ENCODE measurements at places on chromosomes 6 and 20.

- no peak for DNase-seq
These were observed 6.4 kb downstream of the SERAC1 start for GRCh38 chr6:158161566-158162254.

DNA sequence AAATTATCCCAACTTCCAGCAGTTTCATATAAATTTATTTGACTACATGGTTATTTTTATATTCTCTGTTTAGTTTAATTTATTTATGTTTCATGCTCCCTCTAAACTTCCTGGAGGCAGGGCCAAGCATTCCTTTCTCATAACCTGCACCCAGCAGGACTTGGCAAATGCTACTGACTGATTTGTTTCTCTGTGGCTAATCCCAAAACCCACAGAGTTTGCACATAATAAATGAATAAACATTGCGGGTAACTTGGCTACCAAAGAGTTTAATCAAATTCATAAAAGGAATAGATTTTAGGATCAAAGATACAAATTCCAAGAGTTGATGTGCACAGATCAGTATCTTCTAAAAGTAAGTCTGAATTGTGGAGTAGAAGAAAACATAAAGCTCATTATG is 239.5 kb downstream of the SLC35F1 start:
- no peak for DNase-seq

GRCh38 chr6:161482517-161482858 is 208.6 kb upstream of the AGPAT4 start:
- no peak for DNase-seq

DNA sequence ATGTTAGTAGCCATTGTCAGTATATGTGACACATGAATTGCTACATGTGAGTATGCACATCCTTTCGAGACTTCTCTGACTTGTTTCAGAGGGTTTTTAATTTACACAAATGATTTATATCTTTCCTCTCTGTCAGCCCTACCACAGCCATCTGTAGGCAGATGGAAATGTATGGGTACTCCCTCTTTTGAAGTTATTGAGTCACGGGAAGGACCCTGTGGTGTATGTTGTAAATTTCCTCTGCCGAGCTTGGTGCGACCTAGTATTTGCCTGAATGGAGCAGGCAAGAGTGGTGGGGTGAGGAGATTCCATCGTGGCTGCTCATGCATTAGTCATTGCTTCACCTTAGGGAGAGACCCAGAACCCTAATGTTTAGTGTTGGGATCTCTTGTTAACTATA is 171.9 kb downstream of the JARID2 start:
- no peak for DNase-seq

- DNase-seq = no peak
These were observed 125.8 kb downstream of the LY86 start for GRCh38 chr6:6714118-6714897.

DNA sequence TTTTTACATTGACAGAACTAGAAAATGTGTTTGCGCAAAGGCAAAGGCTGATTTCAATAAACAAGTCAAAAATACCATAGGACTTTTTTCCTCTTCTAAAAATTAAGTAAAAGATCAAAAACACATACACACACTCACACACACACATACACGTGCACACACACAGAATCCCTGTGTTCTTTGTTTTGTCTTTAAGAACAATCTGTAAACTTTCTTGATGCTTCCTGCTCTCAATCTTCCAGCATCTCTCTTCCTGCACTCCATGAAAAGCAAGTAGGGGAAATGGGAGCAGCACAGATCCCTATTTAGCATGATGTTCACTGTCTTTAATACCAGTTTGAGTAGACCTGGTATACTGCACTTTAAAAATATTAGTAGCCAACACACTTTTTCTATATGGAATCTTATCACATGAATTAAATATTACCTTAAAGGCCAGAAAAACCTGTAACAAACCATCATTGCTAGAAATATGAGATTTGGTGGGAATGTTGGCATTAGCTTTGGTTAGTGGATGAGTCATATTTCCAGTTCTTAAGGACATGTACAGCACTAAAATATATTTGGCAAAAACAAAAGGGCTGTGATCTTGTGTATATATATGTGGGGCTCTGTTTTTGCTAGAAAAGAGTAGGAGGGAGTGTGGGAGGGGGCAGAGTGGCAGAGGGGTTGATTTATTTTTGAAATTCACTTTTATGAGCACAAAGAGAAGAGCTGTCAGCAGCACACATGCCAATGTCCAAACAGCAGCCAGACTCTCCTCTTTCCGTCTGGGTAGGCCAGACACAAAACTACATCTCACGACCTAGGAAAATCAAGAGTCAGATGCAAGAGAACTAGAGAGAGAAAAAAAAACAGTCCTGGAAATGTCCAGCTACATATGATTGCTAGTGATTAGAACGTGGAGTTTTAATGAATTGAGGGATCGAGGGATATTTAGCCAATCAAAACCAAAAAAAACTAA is 4.6 kb downstream of the PTPRK start:
- no peak for DNase-seq

GRCh38 chr6:166419717-166420116 is 37.0 kb upstream of the MPC1 start:
- no peak for DNase-seq

- DNase-seq = no peak
These were observed 93.1 kb upstream of the HEY2 start for GRCh38 chr6:125656287-125656870.

- no peak for DNase-seq
These were observed 101.6 kb downstream of the NCOA3 start for GRCh38 chr20:47603260-47603659.

DNA sequence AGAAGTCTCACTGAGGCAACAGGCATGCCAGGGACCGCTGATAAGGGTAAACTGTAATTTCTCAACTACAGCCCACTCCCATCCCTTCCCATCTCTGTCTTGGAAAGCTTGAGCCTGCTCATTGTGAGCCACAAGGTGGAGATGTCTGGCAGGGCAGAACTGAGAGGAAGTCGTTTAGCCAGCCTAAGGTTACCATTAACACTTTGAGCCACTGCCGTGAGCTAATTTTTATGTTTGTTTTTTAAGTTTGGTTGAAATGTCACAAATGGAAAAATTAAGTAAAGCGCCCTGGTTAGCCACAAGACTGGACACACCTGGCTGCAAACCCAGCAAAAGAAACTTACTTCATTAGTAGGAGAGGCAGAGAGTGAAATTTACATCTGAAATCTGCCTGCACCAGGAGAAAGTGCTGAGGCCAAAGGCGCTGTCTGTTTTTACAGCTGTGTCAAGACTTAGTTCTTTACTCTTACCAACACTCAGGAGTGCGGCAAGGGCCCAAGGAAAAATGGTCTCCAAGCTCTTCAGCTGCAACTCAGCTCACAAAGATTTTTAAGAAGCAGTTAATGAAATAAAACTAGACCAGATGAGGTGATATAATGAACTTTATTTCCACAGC is 50.0 kb upstream of the FAM83C start:
- no peak for DNase-seq

GRCh38 chr20:17399303-17399985 is 131.7 kb downstream of the BFSP1 start:
- DNase-seq = no peak

DNA sequence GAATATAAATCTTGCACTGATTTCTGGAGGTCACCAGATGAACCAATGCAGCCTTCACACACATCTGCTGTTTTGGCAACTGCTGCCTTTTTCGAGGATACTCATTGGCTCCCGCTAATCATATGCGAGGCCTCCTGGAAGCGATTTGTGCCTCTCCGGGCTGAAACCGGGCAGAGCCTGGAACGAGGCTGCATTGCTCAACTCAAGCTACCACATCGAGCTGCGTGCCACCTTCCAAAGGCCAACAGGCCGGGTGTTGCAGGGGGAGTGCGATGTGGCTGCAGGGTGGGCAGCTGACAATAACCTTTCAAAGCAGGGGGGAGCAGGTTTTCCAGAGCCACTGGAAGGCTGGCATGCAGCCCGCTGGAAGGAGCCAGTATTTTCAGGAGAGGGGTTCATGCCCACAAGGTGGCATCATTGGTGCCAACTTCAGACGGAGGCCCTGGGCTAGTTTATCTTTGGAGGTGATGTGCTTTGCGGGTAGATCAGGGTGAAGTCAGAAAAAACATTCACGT is 122.6 kb upstream of the IFNGR1 start:
- DNase-seq = peak; percentile 73

GRCh38 chr20:40958598-40958997 is 70.0 kb upstream of the TOP1 start:
- no peak for DNase-seq

DNA sequence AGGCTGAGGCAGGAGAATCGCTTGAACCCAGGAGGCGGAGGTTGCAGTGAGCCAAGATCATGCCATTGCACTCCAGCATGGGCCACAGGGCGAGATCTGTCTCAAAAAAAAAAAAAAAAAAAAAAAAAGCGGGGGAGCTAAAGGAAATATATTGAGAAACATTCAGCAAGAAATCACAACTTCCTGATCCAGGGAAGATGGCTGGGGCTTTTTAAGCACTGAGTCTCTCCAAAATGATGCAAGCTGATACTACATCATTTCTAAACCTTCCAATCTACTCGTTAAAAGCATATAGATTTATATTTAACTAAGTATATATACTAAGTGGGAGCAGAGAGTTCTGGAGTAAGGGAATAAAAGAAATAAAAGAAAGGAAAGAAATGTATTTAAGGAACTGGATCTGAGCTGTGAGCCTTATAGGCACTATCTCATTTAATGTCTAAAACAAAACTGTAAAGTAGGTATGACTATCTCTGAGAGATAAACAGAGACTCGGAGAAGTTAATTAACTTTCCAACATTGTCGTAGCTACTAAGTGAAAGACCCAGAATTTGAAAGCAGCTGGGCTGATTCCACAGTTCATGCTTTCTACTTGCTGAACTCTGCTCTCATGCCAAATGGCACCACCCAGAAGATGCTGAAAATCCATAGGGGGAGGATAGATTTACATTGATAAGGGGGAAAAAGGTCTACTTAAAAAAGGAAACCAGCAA is 215.0 kb upstream of the MARCKS start:
- no peak for DNase-seq

DNA sequence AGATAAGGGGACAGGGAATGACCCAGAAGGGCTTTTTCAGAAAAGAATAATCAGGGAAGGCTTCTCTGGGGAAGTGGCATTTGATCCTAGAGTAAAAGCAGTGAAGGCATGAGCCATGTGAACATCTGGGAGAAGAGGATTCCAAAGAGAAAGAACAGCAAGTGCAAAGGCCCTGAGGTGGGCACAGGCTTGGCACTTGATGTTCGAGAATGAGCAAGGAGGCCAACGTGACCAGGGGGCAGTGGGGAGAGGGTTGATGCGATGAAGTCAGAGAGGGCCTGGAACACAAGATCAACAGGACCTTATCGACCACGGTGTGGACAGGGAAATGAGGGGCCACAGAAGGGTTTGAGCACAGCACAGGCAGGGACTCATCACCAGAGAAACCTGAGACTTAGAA is 5.8 kb downstream of the GRM4 start:
- no peak for DNase-seq

DNA sequence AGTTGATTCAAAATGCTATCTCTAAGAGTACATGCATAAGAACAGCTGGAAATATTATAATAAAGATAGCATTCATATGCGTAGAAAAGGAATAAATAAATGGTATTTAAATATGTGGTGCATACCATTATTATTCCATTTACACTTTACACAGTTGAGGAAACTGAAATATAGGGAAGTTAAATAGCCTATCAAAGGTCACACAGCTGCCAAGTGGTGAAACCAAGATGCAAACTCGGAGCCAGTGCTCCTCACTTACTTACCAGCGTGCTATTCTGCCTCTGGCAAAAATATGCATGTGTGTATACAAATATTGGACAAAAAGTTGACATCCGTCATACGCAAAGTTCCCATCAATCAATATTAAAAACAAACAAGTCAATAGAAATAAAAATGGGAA is 22.3 kb upstream of the ANKEF1 start:
- DNase-seq = no peak

- no peak for DNase-seq
These were observed 278.6 kb upstream of the TCF21 start for GRCh38 chr6:133610227-133610840.

GRCh38 chr6:34979994-34980393 is 90.9 kb downstream of the ANKS1A start:
- no peak for DNase-seq

DNA sequence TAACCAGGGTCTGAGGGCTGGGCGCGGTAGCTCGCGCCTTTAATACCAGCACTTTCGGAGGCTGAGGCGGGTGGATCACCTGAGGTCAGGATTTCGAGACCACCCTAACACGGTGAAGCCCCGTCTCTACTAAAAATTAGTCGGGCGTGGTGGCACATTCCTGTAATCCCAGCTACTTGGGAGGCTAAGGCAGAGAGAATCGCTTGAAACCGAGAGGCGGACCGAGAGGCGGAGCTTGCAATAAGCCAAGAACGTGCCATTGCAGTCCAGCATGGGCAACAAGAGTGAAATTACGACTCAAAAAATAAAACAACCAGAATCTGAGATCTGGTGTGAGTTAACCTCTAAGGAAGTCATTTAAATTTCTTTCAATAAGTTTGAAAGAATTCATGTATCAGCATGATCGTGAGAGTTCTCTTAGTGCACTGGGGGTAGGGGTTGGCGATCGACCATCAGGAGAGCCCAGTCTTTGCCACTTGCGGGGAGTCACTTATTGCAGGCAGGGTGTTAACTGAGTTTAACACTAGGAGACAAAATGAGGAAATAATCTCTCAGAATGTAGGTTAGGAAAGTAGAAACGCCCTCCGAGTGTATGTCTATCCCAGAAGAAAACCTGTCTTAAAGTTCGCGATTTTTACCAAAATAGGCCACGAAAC is 206.5 kb upstream of the ZNF184 start:
- no peak for DNase-seq
